ENCODE measurements at places on chromosomes 12 and 14.
A peak's percentile ranks its signal among the peaks of the same experiment; 100 is the strongest.

DNA sequence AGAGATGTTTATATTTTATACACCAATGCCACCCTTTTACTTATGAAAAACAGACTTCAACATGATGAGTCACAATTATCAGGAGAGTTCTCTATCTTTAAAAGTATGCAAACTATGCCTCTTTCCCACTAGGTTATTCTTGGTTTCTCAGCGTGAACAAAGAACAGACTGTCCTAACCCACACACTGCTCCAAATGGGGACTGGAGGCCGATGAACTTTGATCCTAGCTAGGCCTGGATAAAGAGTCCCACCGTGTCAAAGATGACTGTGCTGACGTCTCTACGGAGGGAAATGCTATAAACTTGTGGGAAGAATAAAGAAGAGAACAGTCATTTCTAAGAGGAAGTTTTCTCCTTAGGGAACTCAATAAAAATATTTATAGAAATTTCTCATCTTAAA, 160.1 kb downstream of the EPS8 start:
- no peak for DNase-seq

GRCh38 chr14:63474844-63475243, 68.3 kb downstream of the PPP2R5E start:
- no peak for DNase-seq

DNA sequence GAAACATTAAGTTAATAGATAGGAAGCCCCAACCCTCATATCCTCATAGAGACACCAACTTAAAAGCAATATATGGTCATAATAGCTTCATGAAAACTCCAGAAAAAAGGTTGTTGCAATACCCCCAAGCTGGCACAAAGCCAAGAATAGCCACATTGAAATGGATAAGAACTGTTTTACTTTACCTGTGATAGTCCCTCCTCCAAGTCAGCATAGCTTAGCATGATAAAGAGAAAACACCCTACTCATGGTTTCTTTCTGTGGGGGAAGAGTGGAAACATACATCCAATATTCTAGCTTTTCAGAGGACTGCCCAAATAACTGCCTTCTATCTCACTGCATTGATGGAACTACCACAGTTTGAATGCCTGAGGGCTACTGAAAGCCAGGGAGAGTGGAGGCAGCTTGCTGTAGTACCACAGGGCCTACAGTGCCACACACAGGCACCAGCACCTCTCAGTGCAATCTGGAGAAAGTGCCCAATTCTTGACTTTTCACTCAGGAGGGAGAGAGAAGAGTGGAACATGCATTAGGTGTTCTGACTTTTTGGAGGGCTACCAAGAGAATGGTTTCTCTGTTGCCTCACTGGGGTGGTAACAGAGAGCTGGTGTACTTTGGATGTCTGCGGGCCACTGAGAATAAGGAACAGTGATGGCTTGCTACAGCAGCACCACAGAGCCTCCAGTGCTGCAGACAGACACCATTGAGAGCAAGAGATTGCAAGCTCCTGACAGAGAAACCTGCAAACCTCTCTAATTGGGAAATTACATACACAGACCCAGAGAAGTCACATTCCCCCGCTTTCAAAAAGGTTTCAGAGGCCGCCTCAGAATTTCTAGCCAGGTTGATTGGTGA, 157.1 kb upstream of the GARIN2 start:
- DNase-seq, result no peak

- no peak for DNase-seq
These were observed 4.4 kb upstream of the CEBPE start for GRCh38 chr14:23123419-23123818.

DNA sequence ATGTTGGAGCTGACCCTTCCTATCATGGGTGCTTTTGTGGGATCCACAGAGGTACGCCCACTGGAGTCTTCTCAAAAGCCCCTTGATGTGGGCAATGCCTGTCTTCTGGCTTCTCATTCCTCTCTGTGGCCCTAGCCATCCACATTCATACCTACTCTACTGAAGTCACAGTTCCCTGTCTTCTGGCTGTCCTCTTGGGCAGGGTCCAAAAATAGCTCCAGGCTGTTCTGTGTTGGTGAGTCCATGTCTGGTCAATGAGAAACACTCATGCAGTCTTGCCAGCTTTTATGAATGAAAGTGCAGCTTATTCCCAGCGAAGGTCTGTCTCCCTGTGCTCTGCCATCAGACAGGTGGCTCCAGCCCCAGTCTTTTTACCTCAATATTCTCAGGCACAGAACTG, 135.9 kb upstream of the MDM1 start:
- DNase-seq, result no peak

- no peak for DNase-seq
These were observed 857 bp upstream of the CLEC4E start for GRCh38 chr12:8541562-8541961.

- peak; percentile 76 for DNase-seq
These were observed 644 bp downstream of the NAB2 start for GRCh38 chr12:57089271-57090245.

GRCh38 chr14:95374239-95374997, 54.7 kb upstream of the CLMN start:
- DNase-seq, result no peak

- no peak for DNase-seq
These were observed 77.1 kb downstream of the TTLL5 start for GRCh38 chr14:75738192-75738591.

DNA sequence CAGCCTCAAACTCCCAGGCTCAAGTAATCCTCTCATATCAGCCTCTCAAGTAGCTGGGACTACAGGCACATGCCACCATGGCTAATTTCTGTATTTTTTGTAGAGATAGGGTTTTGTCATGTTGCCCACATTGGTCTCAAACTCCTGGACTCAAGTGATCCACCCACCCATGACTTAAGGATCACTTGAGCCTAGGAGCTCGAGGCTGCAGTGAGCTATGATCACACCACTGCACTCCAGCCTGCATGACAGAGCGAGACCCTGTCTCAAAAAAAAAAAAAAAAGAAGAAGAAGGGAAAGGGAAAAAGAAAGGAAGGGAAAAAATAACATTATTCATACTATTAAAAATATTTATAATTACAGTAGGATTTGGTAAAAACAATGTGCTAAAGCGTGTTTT, 19.2 kb downstream of the EPS8 start:
- no peak for DNase-seq

DNA sequence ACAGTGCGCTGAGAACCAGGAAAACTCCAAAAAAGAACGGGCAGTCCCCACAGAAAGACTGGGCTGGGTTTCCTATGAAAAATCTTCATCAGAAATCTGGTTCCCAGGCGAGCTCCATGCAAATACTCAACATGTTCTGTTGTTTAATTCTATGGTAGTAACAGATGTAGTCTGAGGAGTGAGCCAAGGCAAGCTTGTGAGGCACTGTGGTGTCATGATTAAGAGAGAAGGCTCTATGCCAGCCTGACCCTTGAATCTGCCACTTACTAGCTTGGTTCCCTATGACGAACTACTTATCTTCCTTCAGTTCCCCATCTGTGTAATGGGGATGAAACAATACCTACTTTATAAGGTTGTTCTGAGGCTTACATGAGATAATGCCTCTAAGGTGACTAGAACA, 10.7 kb downstream of the POMT2 start:
- no peak for DNase-seq

DNA sequence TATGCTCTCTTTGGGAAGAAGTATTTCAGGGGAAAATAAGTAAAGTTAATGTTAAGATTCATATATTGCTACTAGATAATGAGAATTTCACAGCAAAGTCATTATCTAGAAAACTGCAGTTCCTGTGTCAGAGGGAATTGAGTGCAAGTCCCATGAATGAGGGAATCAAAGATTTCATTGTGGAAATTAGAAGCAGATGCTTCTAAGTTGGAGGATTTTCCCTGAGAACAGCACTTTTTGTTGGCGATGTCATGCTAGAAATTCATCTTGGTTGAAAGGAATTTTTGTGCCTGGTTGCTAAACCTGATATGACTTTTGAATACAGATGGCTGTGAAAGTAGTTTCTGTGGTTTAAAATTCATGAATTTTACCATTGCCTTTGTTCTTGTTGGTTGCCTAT, 25.6 kb downstream of the FRMD6 start:
- DNase-seq, result no peak

DNA sequence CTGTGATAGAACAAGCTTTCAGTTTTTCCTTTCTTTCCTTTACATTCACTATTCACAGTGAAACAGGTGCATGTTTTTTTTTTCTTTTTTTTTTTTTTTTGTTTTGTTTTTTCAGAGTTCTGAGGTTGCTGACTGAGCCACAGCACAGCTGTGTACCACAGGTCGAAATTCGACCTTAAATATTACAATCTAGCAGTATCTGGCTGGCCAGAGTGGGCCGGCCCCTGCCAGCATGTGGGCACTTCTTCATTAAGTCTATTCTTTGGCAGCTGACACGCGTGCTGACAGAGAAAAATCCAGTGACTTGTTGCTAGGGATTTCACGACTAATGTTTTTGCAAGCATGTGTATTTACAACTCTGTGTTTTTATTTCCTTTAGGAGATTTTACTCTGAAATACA, 33.9 kb downstream of the FBXO33 start:
- DNase-seq, result no peak

DNA sequence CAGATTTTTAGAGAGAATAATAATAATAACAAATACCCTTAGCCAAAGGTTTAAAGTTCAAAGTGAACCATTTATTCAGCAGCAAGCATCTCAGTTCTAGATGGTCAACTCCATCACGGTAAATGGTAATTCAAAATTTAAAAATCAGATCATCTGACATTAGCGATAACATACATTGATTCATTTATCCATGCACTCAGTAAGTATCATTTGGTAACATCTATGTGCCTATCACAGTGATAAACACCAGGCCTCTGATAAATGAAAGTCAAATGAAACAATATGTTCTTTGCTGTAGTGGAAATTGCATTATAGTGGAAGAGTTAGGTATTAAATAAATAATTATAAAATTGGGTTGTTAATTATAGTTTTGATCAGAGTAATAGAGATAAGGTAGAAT, 108.8 kb downstream of the CNTN1 start:
- DNase-seq, result no peak

- peak; percentile 26 for DNase-seq
These were observed 226.8 kb downstream of the FBXL14 start for GRCh38 chr12:1367331-1368291.

GRCh38 chr12:28443337-28443736, 253.1 kb downstream of the CCDC91 start:
- no peak for DNase-seq

GRCh38 chr14:65290830-65291229, 121.7 kb upstream of the FUT8 start:
- no peak for DNase-seq

DNA sequence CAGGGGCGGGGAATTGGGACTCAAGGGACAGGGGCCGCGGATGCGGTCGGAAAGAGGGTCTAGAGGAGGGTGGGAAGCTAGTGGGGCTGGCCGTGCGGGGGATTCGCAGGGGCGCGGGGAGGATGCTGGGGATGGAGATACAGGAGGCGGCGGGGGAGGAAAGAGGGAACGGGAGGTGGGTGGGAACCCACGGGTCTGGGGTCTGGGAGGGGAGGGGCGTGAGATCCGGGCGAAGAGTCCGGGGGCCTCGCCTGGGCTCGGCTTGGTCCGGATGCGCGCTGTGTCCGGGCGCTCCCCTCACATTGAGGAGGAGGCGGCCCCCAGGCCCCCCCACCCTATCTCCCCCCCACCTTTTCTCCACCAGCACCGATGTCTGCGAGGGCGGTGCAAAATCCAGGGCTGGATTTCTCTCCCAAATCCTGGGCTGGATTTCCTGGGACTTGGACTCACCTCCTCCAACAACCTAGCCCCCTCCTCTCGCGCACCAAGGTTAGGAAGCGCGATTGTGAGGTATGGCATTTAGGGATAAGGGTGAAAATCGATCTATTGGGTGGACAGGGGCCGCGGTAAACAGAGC, at the start of gene AGAP2:
TSS of gene AGAP2 (minus strand) at position 82 of the 577 bp plus-strand sequence. CDS start 496 bp downstream, outside the sequence.
- DNase-seq, result peak; percentile 51

GRCh38 chr12:2415568-2415944, 362.8 kb downstream of the CACNA1C start:
- DNase-seq, result no peak

- no peak for DNase-seq
These were observed 292.4 kb upstream of the PWP1 start for GRCh38 chr12:107393043-107393717.

GRCh38 chr14:105495101-105495989, 4.3 kb downstream of the TEDC1 start:
- no peak for DNase-seq

GRCh38 chr14:82855912-82856391, 1322.3 kb upstream of the SEL1L start:
- no peak for DNase-seq

DNA sequence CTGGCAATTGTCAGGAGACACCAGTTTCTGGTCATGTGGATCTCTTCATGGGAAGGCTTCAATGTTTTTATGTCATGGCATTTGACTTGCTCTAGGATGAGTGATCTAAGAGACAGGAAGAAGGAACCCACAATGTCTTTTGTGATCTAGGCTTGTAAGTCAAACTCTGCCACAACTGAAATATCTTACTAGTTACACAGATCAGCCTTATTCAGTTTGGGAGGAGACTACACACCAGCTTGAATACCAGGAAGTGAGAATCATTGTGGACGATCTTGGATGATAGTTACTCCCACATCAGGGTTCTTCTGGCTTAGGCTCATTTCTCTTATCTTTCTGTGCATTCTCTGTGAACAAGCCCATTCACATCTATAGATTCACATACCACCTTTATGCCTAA, 236.2 kb upstream of the FBXO33 start:
- no peak for DNase-seq

- DNase-seq, result no peak
These were observed 472.3 kb upstream of the SOX5 start for GRCh38 chr12:24421759-24422158.

DNA sequence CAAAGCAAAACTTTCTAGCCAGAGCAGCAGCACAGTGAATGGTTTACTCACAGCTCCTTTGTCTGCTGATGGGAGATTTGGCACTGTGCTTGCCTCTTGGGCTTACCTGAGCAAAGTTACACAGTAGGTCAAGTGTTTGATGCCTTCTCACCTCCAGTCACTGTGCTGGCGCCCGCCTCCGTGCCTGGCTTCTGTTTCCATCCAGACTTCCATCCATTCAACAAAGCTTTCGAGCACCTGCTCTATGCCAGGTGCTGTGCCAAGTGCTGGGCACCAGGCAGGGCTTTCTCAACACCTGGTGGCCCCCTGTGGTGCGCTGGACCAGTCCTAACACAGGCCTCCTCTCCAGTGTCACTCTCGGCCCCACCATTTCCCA, 199.2 kb upstream of the EEA1 start:
- no peak for DNase-seq

GRCh38 chr12:94152292-94153078, 4.1 kb downstream of the PLXNC1 start:
- DNase-seq, result no peak
